ENCODE measurements at places on chromosomes 7 and 10.

DNA sequence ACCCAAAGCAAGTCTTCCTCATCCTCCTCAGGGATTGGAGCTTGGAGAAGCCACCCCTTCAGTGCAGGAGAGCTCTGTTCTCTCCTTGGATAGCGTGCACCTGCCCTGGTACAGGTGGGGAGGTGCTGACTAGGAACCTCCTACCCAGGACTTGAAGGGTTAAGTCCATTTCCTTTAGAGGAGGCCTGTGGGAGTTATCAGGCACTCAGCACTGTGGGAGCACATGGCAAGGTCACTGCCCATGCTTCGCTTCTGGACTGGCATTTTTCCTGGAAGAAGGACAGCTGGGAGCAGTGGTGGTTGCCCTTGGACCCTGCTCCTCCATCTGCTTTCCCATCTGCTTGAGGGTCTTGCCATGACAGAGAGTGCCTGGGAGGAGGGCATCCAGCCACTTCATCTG is 142.8 kb downstream of the CXCL12 start:
- DNase-seq: no peak

DNA sequence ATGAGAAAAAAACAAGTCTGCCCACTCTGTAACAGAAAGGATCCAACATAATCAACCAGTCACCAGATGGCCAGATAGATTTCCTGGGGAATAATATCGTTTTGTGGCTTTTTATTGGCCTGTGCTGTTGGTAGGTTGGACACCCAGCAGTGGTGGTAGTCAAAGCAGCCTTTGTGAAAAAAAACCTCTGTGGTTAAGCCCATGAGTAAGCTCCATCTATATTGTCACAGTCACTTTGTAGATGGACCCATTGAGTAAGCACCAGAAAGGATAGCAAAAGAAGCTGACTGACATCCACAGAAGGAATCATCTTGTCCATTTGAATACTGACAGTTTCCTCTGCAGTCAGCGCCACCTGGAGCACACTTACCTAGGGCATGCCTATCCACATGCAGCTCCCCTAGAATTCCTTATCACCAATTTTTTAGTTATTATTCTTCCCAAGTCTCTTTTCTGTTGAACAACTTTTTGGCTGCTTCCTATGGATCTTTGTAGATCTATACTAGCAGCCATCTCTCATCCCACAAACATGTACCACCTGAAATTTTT is 96.9 kb downstream of the IQUB start:
- no peak for DNase-seq

DNA sequence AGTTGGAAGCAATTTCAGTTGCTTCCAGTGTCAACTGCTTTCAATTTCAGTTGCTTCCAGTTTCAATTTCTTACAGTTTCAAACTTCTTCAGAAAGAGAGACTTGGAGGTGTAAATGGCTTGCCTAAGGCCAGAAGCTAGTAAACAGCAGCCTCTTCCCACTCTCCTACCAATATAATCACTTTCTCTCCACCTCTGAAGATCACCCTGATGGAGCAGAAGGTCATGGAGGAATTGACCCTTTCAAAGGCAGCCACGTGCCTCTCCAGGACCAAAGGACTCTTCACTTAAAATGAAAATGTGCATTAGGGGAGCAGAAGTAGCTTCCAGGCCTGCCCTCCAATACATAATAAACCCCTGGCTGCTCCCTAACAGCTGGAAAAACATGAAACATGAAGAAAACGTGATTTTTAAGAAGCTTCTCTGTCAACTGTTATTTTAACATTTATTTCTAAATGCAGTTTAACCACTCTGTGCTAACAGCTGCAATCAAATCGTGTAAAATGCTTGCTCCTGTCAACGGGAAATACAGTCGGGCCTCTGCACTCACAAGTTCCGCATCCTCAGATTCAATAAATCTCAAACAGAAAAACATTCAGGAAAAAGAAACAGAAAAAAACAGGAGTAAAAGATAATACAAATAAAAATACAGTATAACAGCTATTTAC is 1020.6 kb downstream of the XPNPEP1 start:
- DNase-seq: no peak

DNA sequence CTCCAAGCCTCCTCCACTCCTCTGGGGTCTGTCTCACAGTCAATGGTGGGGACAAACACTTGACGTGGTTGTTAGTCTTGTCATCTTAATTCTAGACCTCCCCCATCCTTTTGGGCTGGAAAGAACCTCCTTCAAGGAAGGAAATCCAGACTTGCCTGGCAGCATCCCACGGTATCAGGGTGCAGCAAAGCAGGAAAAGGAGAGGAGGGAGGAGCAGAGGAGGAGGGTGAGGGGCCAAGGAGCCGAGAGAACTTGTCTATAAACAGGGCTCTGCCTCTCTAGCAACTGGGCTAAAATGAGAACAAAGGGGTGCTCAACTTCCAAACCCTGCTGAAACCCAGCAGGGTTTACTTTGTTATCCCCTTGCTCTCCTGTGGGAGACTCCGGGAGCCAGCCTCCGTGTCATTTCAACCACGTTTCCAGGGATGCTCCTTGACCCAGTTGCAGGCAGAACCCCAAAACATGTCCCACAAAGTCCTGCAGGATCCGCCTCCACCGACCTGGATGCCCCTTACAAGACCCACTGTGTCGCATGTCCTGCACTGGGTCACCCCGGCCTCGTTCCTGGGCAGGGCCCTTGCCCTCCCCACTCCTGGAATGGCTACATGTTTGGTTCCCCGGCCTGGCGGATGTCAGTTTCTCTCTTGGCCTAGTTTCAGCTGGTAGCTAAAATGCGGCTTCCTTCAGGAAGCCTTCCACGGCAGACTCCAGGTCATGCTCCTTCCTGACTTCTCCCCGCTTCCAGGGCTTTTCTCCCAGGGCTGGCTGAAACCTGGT is 69.7 kb upstream of the MGMT start:
- DNase-seq: no peak

GRCh38 chr7:70763961-70764691 is 367.8 kb upstream of the GALNT17 start:
- no peak for DNase-seq

GRCh38 chr7:46079421-46079820 is 158.3 kb upstream of the IGFBP3 start:
- no peak for DNase-seq

DNA sequence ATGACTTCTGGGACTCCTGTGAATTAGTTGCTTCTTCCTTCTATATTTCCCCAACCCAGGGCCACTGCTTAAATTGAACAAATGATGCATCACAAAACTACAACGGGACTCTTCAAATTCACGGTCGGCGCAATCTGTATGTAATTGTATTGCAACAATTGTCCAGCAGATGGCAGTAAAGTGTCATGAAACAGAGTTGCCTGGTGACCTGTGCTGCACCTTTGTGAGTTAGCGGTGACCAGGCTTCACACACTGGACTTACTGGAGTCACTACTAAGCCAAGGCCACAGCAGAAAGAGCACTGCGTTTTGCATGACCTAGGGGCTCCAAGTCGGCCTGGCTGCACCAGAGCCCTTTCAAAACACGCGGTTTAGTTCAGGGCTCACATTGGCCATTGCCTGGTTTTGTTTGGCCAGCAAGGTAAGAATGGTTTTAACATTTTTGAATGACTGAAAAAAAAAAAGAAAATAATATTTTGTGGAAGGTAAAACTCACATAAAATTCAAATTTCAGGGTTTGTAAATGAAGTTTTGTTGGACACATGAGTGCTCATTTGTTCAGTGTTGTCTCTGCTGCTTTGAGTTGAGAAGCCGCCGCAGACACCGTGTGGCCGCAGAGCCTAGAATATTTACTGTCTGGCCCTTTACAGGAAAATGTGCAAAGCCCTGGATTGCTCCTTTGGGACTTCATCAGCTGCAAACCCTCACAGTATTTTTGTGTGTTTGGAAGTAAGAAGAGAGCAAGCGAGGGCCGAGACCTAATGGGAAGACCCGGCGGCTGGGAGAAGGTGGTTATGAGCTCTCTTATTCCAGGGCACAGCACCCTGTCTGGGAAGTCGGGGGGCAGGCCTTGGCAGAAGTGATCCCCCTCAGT is 23.2 kb upstream of the ZNF32 start:
- no peak for DNase-seq

GRCh38 chr10:110699859-110700468 is 55.8 kb downstream of the RBM20 start:
- DNase-seq: no peak

- DNase-seq: peak; percentile 54
These were observed 372.5 kb downstream of the SDK1 start for GRCh38 chr7:3673524-3673923.

GRCh38 chr7:102287111-102287980 is 678 bp downstream of the SH2B2 start:
- DNase-seq: peak; percentile 24

GRCh38 chr7:112510001-112510742 is 29.4 kb downstream of the LSMEM1 start:
- DNase-seq: peak; percentile 8

DNA sequence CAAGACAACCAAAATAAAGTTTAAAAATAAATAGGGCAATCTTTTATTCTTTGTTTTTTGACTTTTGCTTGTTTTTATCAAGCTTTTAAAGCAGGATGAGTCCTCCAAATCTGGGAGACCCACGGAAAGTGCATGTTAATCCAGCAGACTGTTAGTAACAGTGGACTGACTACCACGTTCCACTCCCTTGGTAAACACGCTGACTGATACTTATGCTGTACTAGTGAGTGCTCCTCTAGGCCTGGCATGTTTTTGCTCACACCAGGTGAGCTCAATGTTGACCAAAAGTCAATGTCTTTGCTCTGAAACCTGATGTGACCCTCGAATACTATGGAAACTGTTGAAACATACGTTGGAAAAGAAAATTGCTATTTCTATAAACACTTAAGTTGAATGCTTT is 88.4 kb downstream of the KIAA1549 start:
- no peak for DNase-seq

DNA sequence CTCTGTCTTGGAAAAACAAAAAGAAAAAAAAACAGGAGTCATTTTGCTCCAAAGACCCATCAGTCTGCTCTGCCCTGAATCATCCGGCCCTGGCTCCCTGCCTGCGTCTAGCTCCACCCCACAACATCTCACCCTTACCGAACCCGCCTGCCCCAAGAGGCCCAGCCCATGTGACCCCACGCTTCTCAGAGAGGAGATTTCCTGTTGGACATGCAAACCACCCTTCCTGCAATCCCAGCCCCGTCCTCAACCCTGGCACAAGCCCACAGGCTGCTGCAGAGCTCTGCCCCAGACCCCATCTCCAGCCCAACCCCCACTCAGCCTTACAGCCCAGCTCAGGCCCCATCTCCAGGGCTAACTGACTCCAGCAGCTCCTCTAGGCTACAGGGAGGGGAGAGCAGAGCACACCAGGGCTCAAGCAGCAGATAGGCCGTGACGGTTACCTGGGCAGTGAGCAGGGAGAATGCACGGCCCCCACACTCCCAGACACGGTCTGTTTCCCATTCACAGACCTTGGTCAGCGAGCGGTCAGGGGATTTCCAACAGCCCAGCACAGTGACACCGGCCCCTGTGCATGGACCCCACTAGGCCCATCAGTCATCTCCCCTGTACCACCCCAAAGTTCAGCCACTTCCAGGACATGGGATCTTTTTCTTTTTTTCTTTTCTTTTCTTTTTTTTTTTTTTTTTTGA is 69.9 kb upstream of the GTF2I start:
- DNase-seq: no peak

GRCh38 chr7:158318511-158318913 is 269.1 kb downstream of the PTPRN2 start:
- no peak for DNase-seq

DNA sequence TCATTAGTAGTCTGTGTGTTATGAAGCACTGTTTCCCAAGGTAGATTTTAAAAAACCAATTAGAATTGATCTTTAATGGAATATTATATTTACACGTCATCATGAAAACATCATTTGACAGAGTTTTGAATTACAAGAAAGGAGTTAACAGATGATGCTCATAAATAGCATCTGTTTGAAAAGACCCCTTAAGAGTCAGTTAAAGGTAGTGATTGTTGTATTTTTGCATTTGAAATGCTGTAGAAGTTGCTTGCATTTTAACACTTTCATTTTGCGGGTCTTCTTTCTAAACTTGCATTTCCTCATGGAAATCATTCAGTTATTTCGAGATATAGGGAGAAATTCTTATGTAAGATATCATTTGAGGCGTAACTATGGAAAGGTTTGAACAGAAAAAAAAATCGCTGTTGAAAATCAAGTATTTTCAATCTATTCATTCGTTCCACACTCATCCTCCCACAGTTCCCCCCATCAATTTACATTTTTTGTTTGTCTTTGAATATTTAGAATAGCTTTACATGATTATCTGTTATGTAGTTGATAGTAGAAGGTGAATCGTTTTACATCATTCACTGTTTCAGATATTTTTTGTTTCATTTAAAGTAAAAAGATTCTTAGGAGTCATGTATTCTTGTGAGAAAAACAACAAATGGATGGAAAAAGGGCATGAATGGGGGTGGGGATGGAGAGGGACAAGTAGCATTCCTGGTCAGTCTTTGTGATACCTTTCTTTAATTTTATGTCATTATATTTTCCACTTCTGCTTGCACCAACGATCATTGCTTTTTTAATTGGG is 3.0 kb upstream of the SKIDA1 start:
- no peak for DNase-seq

- DNase-seq: no peak
These were observed 10.4 kb downstream of the NXPH1 start for GRCh38 chr7:8443576-8444467.

- DNase-seq: no peak
These were observed 87.1 kb downstream of the AASS start for GRCh38 chr7:122056977-122057376.

- no peak for DNase-seq
These were observed 478.9 kb downstream of the DNAJB6 start for GRCh38 chr7:157815706-157816022.

DNA sequence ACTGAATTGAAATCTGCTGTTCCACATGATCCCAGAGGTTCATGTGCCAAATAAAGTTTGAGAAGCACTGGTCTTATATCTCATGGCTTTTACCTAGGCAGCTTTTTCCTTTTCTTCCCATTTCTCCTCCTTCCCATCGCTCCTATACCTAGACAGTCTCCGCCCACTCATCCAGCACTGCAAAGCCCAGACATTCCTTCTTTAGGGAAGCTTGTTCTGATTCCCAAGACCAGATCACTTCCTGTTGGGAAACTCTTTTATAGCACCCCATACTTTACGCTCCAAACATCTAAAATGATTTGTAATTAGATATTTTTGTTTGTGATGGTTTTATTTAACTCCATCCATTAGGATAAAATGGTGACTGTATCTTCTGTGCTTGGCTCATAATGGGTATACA is 75.9 kb downstream of the BMPER start:
- DNase-seq: no peak

DNA sequence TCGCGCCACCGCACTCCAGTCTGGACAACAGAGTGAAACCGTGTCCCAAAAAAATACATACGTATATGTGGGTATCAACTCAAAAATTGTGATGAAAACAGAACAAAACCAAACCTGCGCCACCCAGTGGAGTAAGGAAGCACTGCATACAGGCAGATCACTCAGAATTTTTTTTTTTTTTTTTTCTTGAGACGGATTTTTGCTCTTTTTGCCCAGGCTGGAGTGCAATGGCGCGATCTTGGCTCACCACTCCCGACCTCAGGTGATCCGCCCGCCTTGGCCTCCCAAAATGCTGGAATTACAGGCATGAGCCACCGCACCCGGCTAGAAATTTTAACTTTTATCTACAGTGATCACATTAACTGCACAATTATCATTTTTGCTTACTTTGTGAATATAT is 9.1 kb upstream of the TMEM236 start:
- peak; percentile 73 for DNase-seq
